Testis (tissue), 5 donors: ENCODE measurements at places on chromosomes 13 and 19. TPM values are rescaled to one million over a fixed set of nuclear protein-coding genes. Genes with fewer than 3 reads are reported as not detected.

The ZNF442 gene
- 2.7 TPM for total RNA-seq

The OR4F17 gene
- not detected for total RNA-seq

The GNA15 gene
- total RNA-seq = 2.5 TPM

The STOML3 gene
- not detected for total RNA-seq

The A1BG gene
- 3.5 TPM for total RNA-seq

The CEACAM21 gene
- total RNA-seq = 0.71 TPM

The PDE4A gene
- total RNA-seq = 20.1 TPM

The ARHGEF7 gene
- 118 TPM for total RNA-seq

The ZNF382 gene
- total RNA-seq = 21.7 TPM

The SETDB2 gene
- total RNA-seq = 33.7 TPM
